ENCODE measurements at places on chromosomes 7 and 10.

- DNase-seq = no peak
Observed at GRCh38 chr7:129556607-129557133, 54.3 kb downstream of the SMKR1 start.

GRCh38 chr10:127048630-127049029 lies 143.4 kb downstream of the DOCK1 start:
- no peak for DNase-seq

GRCh38 chr7:119685906-119686305 lies 587.1 kb upstream of the KCND2 start:
- no peak for DNase-seq

- DNase-seq = no peak
Observed at GRCh38 chr10:4310172-4310571, 515.8 kb upstream of the AKR1E2 start.

DNA sequence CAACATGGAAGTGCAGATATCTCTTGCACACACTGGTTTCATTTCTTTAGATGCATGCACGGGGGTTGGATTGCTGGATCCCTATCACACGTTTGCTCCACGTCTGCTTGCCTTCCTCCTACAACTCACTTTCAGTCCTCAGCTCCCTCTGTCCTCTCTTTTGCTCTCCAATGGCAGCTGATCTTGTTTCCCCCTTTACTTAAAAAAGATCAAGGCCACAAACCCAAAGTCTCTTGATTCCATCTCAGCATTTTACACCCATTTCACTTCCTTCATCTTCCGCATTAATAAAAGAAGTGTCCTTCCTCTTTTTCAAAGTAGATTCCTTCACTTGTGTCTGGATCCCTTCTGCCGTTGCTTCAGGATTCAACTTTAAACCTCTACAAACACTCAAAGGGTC lies 245.2 kb downstream of the DOCK4 start:
- no peak for DNase-seq

- no peak for DNase-seq
Observed at GRCh38 chr7:149330914-149331567, 69.0 kb downstream of the ZNF783 start.

- DNase-seq = no peak
Observed at GRCh38 chr10:50347394-50347802, 96.1 kb upstream of the ASAH2 start.

GRCh38 chr10:89175816-89176215 lies 31.3 kb downstream of the CH25H start:
- no peak for DNase-seq

DNA sequence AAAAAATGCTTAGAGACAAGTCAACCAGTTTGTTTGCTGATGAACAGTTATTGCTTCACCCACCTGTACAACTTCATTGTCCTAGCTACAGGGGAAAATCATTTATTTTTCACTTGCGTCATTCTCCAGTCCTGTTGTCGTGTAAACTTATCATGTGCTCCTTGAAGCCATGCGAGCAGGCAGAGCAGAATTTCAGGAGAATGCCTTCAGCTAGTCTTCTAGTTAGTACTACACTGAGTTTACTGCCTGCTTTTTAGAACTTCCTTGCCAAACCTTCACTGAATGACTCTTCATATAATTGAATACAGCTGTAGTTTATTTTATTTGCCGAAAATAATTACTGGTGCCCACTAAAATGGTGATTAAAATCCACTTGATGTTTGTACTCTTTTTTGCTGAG lies 15.6 kb downstream of the RPA3 start:
- DNase-seq = no peak

DNA sequence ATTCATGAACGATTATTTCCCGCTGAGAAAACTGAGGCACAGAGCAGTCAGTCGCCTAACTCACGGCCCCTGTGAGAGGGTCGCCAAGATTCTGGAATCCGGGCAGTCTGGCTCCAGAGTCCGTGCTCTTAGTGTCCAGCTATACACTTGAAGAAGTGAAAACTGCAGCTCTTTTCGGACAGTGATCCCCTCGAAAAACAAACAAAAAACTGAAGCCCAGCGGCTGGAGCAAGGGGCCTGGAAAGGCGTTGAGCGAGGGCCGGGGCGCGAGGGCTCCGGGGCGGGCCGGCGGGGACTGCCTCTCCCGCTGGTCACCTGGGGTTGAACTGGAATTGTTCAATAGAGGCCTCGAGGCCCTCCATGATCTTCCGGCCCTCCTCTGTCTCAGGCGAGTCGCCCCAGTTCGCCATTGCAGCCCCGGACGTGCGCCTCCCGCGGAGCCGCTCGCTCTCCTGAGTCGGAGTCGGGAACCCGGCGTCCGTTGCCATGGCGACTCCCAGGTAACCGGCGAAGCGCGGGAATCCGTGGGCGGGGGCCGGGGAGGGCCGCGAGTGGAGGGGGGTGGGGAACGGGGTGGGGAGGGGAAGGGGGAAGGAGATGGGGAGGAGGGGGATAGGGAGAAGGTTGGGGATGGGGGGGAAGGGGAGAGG lies 881 bp downstream of the C10orf67 start:
- peak; percentile 35 for DNase-seq

GRCh38 chr7:11784769-11785536 lies 47.0 kb downstream of the THSD7A start:
- DNase-seq = no peak

- no peak for DNase-seq
Observed at GRCh38 chr7:49773218-49773935, at the start of gene VWC2. Gene VWC2 (plus strand): TSS chr7:49773638. CDS start chr7:49775436, 1,798 bp downstream.

- no peak for DNase-seq
Observed at GRCh38 chr7:139656387-139656786, 121.4 kb downstream of the HIPK2 start.

GRCh38 chr10:130960531-130960930 lies 351.0 kb downstream of the TCERG1L start:
- DNase-seq = no peak

DNA sequence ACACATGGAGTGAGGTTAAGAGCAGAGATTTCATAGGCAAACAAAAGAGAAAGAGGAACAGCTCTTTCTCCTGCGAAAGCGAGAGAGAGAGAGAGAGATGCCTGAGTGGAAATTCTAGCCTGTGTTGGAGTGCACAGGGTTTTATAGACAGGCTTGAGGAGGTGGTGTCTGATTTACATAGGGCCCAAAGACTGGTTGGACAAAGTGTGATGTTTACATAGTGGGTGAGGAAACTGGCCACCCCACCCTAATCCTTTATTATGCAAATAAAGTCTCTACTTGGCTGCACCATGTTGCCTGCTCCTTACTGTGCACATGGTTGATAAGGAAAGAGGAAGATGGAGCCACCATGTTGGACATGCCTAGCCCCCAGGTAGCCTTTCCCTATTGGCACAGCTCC lies 967.8 kb upstream of the SORCS1 start:
- DNase-seq = no peak

- DNase-seq = no peak
Observed at GRCh38 chr7:51847461-51848134, 531.0 kb upstream of the COBL start.

All from muscle of arm (tissue), 14 donors.